Smooth muscle cell of the coronary artery (primary cell): ENCODE measurements at places on chromosomes 3 and 15. TPM values are rescaled to one million over a fixed set of nuclear protein-coding genes. Genes with fewer than 3 reads are reported as not detected.

Gene EPHA3
- under 0.01 and 2.2 TPM in 2 replicates for total RNA-seq

Gene PLA1A
- 0.08 and 0.12 TPM in 2 replicates for total RNA-seq

Gene NMB
- total RNA-seq = 0.23 and 2.6 TPM in 2 replicates

Gene CMTM8
- total RNA-seq = 0.12 and 0.30 TPM in 2 replicates

Gene ITGA11
- 26.3 and 65.5 TPM in 2 replicates for total RNA-seq

Gene TP63
- 2.2 TPM in 1 of 2 replicates, not detected in the other for total RNA-seq

Gene TSPAN3
- 166 and 289 TPM in 2 replicates for total RNA-seq

Gene CYP11A1
- total RNA-seq = 0.15 TPM in 1 of 2 replicates, not detected in the other

Gene PSTPIP1
- total RNA-seq = 0.82 and 1.4 TPM in 2 replicates

Gene KBTBD8
- 0.82 and 4.7 TPM in 2 replicates for total RNA-seq

Gene GNAT1
- total RNA-seq = not detected in 2 replicates

Gene RETNLB
- not detected in 2 replicates for total RNA-seq

Gene MORC1
- not detected in 2 replicates for total RNA-seq

Gene OSBPL10
- total RNA-seq = 2.6 and 12.9 TPM in 2 replicates

Gene VIPR1
- total RNA-seq = 19.5 TPM in 1 of 2 replicates, not detected in the other

Gene WDR49
- 0.08 and 0.12 TPM in 2 replicates for total RNA-seq

Gene PLSCR4
- total RNA-seq = 37.4 and 52.2 TPM in 2 replicates

Gene ISLR2
- 0.08 TPM in 1 of 2 replicates, not detected in the other for total RNA-seq

Gene LYZL4
- 0.23 TPM in 1 of 2 replicates, not detected in the other for total RNA-seq

Gene SEMA3G
- 0.90 TPM in 1 of 2 replicates, not detected in the other for total RNA-seq

Gene NOX5
- 0.08 and 0.12 TPM in 2 replicates for total RNA-seq

Gene CLRN1
- total RNA-seq = not detected in 2 replicates

Gene AMIGO3
- 0.59 TPM in 1 of 2 replicates, not detected in the other for total RNA-seq

Gene FOXB1
- not detected in 2 replicates for total RNA-seq

Gene EFCAB12
- total RNA-seq = 0.08 TPM in 1 of 2 replicates, not detected in the other

Gene SEMA6D
- 2.3 and 14.9 TPM in 2 replicates for total RNA-seq

Gene ITIH4
- 0.82 and 1.1 TPM in 2 replicates for total RNA-seq

Gene SLC51B
- not detected in 2 replicates for total RNA-seq

Gene SACM1L
- 21.0 and 34.5 TPM in 2 replicates for total RNA-seq

Gene SLC24A5
- not detected in 2 replicates for total RNA-seq

Gene ZPLD1
- 0.38 TPM in 1 of 2 replicates, not detected in the other for total RNA-seq

Gene HDC
- total RNA-seq = not detected in 2 replicates

Gene ZNF609
- total RNA-seq = 18.6 and 50.5 TPM in 2 replicates
